CD4-positive, alpha-beta memory T cell (primary cell): ENCODE measurements at places on chromosomes 2 and 18.

DNA sequence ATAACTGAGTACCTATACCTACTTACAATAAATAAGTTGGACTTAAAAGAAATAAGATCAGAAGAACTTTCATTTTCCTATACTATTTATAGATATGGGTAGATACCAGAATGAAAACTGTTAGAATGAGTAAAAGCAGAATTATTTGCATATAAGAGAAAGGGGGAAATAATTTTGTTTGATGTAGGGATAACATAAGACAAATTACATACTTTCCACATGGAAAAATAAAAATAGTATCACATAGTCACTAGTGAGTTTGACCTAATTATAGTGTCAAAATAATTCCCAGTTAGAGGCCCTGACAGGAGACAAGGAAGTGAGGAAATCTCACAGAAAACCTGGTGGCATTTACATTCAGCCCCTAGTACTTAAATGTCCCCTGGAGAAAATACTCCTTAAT is 28.6 kb downstream of the KCMF1 start:
- no peak for DNase-seq

GRCh38 chr2:157905092-157905491 is 29.0 kb upstream of the ACVR1 start:
- DNase-seq = no peak

GRCh38 chr2:169823996-169824372 is 721 bp downstream of the METTL5 start:
- DNase-seq = no peak

GRCh38 chr2:49004036-49004626 is 150.2 kb downstream of the FSHR start:
- no peak for DNase-seq
